ENCODE measurements at places on chromosomes 5 and 9. TPM values are rescaled to one million over a fixed set of nuclear protein-coding genes. Genes with fewer than 3 reads are reported as not detected.

Gene FAT2
- not detected for total RNA-seq

Gene PCDHA9
- total RNA-seq: not detected

Gene RAB3C
- total RNA-seq: not detected

Gene GARIN3
- total RNA-seq: not detected

Gene FAM163B
- not detected for total RNA-seq

Gene BNIP1
- total RNA-seq: 25.1 TPM

Gene PCDHGC3
- total RNA-seq: 38.6 TPM

Gene PCDHGC4
- 0.58 TPM for total RNA-seq

Gene ERGIC1
- total RNA-seq: 229 TPM

Gene LRRTM2
- total RNA-seq: not detected

Gene FCN2
- total RNA-seq: not detected

Gene RRAGA
- 72.1 TPM for total RNA-seq

Gene PDZD2
- total RNA-seq: 1.4 TPM

All from myometrial cell (primary cell).